Naive B cell (primary cell): ENCODE measurements at places on chromosomes 6 and 20. TPM values are rescaled to one million over a fixed set of nuclear protein-coding genes. Genes with fewer than 3 reads are reported as not detected.

SPDEF gene
- not detected for polyA plus RNA-seq

LKAAEAR1 gene
- polyA plus RNA-seq: not detected

TAP2 gene
- polyA plus RNA-seq: 24.9 TPM

OR12D3 gene
- not detected for polyA plus RNA-seq

PSMF1 gene
- polyA plus RNA-seq: 165 TPM

GPR6 gene
- not detected for polyA plus RNA-seq
